EL (cell line): ENCODE measurements at places on chromosomes 6 and 20.
A peak's percentile ranks its signal among the peaks of the same experiment; 100 is the strongest.

DNA sequence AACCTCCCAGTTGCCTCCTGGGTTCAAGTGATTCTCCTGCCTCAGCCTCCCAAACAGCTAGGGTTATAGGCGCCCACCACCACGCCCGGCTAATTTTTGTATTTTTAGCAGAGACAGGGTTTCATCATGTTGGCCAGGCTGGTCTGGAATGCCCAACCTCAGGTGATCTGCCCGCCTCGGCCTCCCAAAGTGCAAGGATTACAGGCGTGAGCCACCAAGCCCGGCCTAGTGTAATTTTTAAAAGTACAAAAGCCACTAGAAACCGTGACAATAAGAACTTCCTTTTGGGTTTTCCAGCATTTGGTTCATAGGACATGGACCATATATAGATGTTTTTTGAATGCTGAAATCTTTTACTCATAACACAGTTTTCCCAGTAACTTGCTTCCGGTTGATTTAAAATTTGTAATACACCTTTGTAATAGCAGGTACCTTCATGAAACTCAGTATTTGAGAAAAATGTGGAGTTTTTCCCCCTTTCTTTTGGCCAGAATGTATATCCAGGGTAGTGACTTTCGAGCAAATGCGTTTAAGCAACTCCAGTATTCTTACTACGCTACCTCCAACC is 467 bp downstream of the PXT1 start:
- no peak for DNase-seq

DNA sequence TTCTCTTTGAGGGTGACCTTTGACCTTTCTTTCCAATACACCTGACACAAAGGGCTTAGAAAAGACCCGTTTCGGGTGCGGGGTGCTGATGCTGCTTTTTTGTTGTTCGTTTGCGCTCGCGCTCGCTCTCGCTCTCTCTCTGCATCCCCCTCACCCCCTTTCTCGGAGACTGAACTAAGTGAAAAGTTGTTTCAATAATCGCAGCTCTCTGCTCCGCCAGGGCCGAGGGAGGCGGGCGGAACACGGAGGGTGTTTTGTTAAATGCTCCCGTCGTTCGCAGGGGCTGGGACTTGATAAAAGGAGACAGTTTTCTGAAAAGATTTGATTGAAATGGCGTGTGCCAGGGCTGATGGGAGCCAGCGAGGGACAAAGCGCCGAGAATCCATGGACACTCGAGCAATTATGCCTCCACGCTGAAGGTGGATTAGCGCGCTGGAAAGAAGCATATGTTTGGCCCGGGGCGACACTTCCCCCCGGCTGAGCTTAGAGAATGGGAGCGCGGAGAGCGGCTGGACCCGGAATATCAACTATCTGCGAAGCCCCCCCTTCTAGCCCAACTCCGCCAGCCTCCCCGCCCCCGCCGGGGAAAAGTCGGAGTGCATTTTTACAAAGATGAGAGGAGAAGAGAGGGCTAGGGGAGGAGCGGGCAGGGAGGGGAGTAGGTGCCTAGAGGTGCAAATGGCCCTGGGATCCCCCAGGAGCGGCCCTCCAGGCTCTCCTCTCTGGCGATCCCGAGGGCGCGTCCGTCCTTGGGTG is 25.0 kb downstream of the TFAP2A start:
- no peak for DNase-seq

- no peak for DNase-seq
Measured at GRCh38 chr6:16004934-16005679, 123.8 kb upstream of the MYLIP start.

- no peak for DNase-seq
Measured at GRCh38 chr6:20599302-20600051, 65.2 kb downstream of the CDKAL1 start.

DNA sequence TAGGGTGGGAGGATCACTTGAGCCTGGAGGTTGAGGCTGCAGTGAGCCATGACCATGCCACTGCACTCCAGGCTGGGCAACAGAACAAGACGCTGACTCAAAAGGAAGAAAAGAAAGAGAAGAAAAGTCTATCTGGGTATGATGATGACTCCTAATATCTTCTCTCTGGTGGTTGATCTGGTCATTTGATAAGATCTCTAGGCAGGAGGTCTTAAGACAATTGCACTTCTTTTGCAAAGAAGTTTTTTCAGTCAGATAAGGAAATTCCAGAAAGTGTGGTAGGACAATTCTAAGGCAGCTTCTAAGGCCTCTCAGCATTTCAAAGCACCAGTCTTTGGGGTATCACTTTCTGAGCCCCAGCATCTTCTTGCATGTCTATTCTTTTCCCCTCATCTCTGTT is 7.7 kb upstream of the AIF1 start:
- no peak for DNase-seq

- peak; percentile 99 for DNase-seq
Measured at GRCh38 chr6:170554013-170554795, at the start of gene TBP. Gene TBP (plus strand): TSS chr6:170554369. CDS start chr6:170557030, 2,661 bp downstream.

DNA sequence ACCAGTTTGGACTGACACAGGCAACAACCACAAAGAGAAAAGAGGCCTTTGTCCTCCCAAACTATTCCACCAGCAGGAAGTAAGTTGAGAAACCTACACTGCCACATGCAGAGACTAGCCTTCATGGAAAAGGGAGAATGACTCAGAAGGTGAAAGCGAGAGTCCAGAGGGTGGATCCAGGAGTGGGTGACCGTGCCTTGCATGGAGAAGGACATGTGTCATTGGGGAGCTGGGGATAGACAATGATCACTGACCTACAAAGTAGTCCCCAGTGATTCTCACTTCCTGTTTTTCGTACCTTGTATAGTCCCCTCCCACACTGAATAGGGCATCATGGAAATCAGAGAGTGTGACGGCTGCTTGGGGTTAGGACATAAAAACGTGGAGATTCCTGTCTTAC is 91.9 kb downstream of the MYLK4 start:
- peak; percentile 10 for DNase-seq

DNA sequence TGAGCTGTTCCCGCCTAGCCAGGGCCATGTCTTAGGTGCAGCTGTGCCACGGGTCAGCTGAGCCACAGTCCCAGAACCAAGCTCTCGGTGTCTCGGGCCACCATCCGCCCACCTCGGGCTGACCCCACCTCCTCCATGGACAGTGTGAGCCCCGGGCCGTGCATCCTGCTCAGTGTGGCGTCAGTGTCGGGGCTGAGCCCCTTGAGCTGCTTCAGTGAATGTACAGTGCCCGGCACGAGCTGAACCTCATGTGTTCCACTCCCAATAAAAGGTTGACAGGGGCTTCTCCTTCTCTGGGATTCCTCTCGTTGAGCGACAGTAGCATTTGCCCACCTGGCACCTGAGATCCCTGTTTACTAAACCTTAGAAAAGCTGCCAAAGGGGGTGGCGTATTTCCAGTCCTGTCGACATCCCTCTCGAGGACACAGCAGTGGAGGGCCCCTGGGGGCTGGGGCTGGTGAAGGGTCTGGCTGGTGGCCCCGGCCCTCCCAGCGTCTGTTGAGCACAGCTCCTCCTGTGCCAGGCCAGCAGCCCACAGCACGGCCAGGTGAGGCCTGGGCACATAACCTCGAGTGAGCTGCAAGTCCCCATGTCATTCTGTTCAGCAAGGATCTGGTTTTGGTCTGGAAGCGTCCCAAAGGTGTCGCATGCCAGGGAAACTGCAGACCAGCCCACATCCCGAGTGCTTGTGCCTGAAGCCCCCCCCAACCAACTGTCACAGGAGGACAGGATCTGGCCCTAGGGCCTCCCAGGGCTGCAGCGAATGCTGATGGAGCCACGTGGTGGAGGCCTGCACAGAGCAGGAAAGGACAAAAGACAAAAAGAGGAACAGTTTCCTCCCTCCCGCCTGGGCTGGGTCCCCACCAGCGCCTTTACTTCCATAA is 21.2 kb upstream of the PYGB start:
- no peak for DNase-seq

GRCh38 chr6:28486988-28487742 is 28.4 kb downstream of the GPX6 start:
- DNase-seq: no peak

DNA sequence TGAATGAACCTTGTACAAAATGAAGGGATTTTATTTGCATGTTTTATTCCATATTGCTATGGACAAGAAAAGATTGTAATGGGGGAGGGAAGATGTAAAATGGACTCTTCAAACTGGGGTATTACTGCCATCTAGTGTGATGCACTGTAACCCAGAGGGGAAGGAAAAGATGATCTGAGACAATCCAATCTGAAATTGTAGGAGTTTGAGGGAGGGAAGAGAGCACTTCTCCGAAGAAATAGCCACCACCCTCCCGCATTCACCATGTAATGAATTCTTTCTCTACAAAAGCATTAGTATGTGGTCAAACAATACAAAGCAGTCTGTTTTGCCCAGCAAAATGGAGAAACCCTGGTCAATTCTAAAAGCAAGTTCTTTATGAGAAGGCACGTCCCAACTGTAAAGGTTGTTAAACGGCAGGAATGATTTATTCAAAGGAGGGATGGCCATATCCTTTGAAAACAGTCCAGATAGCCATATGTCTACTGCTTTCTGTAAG is 679.5 kb upstream of the NRSN1 start:
- DNase-seq: peak; percentile 33

- peak; percentile 81 for DNase-seq
Measured at GRCh38 chr6:161228921-161229591, 44.8 kb downstream of the AGPAT4 start.

GRCh38 chr6:14284969-14285590 is 167.5 kb downstream of the CD83 start:
- no peak for DNase-seq

DNA sequence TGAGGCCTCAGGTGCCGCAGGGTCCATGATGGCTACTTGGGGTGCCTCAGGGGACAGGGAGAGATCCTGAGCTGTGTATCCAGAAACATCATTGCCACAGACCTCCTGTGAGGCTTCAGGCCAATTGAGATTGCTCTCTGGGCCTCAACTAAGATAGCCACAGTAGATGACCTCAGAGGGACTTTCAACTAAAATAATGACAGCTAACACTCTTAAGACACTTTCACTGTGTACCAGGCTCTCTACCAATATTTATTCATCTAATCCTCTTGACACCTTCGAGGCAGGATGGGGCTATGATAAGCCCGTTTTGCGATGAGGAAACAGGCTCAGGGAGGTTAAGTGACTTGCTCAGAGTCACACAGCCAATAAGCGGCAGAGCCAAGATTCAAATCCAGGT is 10.7 kb downstream of the RIMS4 start:
- no peak for DNase-seq

GRCh38 chr6:40413239-40413638 is 173.9 kb downstream of the LRFN2 start:
- no peak for DNase-seq

DNA sequence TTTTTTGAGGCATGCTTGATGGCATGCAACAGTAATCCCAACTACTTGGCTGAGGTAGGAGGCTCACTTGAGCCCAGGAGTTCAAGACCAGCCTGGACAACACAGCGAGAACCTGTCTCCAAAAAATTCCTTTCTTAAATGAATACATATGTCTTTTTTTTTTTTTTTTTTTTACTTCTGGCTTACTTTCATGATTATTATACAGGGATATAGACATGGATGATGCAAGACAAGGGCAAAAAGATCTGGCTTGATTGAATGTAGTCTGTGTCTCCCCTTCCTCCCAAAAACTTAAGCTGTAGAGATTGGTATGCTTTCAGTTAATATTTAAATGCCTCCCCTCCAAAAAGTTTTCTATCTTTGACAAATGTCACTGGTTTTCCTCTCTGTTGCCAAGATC is 7.6 kb downstream of the SNX3 start:
- DNase-seq: no peak

DNA sequence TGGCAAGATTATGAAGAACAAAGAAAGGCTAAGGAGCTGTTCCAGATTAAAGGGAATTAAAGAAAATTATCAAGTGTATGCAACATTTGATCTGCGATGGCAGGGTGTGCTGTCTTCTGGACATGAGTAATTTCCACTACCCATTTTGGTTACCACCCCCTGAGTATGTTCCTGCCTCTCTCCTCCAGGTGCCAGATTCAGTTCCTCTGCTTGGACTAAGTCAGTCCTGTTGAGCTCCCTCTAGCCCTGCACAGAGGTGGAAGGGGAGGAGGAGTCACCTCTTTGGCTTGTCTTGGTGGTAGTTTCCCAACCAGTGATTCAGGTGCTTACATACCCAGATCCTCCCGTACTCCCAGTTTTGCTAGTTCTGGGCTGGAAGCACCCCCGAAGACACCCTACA is 22.2 kb upstream of the SNRPB2 start:
- DNase-seq: no peak

DNA sequence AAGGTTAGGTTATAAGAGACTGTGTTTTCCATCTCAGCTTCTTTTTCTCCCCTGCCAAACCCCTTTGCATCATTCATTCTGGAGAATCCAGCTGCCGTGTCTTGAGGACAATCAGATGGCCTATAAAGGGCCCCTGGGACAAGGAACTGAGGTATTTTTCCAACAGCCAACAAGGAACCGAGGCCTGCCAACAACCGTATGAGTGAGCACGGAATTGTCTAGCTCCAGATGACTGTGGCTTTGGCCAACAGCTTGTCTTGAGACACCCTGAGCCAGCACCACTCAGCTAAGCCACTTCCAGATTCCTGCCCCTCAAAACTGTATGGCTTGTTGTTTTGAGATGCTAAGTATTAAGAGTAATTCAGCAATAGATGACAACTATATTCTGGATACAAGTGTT is 433.7 kb upstream of the HSF2 start:
- DNase-seq: no peak

GRCh38 chr6:93105017-93105416 is 314.3 kb downstream of the EPHA7 start:
- no peak for DNase-seq

GRCh38 chr6:14108571-14109410 is 8.8 kb upstream of the CD83 start:
- no peak for DNase-seq

DNA sequence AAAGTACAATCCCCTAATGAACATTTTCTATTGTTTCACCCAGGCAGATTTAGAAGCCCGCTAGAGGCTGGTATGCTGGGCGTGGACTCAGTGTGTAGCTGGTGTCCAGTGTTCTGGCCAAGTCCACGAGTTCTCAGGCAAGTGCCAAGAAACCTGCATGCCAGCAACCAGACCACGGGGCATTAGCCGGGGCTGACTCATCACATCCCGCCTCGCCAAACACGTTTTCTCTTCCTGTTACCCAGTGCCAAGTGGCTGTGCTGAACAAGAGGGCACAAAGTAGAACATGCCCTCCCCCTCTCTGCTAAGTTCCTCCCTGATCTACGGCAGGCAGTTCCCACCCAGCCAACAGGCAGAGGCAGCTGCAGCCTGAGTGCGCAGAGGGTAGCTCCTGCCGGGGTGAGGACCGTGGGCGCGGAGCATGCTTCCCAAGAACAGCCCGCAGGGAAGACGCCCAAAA is 29.6 kb downstream of the RAMACL start:
- peak; percentile 87 for DNase-seq

DNA sequence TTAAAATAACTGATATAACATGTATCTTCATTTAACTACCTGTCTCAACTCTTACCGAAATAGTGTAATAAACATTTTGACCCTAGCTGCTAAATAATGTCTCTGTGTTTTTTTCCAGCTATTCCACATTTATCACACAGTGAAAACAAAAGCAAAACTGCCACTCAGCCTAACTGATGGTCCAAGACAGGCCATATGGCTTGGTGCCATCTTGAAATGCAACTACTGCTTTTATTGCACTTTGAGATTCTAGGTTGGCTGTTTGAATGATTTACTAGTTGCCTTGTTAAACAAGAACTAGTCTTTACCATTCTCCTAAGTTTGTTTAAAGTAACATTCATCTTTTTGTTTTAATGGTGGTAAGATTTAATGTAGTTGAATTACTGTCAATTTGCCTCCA is 739.8 kb downstream of the TFAP2A start:
- DNase-seq: no peak
